Heart right ventricle (tissue), 16 donors: ENCODE measurements at places on chromosomes 7 and 10. TPM values are rescaled to one million over a fixed set of nuclear protein-coding genes. Genes with fewer than 3 reads are reported as not detected.

DNA sequence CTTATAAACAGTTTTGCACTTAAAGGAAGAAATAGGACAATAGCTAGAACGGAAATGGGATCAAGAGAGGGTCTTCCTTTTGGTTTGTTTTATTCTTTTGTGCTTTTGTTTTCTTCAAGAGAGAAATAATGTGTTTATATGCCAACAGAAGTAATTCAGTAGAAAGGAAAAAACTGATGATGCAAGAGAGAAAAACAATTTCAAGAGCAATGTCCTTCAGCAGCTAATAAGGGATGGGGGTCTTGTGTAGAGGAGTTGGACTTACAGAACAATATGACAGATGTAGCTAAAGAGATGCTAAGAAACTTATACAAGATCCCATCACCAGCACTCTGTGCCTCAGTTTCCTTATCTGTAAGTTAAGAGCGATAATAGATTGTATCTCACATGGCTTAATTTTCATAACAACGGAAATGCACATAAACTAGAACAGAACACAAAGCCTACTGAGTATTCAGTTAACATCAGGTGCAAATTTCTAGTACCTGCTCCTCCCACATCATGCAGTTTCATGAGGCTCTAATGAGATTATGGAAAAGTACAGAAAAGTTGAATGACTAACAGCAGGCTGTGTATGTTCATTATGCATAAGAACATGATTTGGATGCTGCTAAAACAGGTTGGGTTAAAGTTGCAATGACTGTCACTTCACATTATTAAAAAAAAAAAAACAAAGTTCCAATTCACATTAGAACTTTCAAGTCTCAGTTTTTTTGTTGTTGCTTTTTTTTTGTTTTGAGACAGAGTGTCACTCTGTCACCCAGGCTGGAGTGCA lies 17.2 kb downstream of the HERPUD2 start:
- DNase-seq, result no peak

- no peak for DNase-seq
These were observed 244.3 kb downstream of the MTERF1 start for GRCh38 chr7:91636129-91636724.

GRCh38 chr7:121228779-121229178 lies 100.0 kb upstream of the WNT16 start:
- no peak for DNase-seq

The PNLIP gene
- total RNA-seq, result not detected

GRCh38 chr10:117007080-117007479 lies 2.1 kb upstream of the SHTN1 start:
- no peak for DNase-seq

GRCh38 chr7:80722616-80723195 lies 84.3 kb downstream of the CD36 start:
- no peak for DNase-seq

The PPP1R3C gene
- 295 TPM for total RNA-seq

DNA sequence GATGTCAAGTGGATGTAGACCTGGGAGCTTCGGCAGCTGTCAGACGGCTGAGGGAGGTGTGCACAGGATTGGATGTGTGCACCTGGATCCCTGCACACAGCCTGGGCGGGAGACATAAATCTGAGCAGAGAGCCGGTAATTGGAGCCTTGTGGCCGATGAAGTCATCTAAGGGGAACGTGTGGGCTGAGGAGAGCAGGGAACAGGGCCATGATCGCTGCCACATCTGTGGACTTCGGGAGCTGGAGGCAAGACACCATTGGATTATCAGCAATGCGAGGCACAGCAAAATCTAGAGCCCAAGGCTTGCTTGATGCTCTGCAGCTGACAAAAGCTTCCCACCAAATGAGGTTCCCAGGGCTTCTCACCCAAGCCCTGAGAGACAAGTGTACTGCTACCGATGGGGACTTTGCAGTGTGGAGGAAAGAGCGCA lies 147.7 kb downstream of the PTPN20 start:
- DNase-seq, result no peak

GRCh38 chr10:118725886-118726500 lies 28.8 kb downstream of the CACUL1 start:
- DNase-seq, result no peak

The FKBP6 gene
- total RNA-seq, result not detected

GRCh38 chr10:117094856-117095255 lies 43.2 kb downstream of the VAX1 start:
- DNase-seq, result no peak

The CASD1 gene
- 24.7 TPM for total RNA-seq

DNA sequence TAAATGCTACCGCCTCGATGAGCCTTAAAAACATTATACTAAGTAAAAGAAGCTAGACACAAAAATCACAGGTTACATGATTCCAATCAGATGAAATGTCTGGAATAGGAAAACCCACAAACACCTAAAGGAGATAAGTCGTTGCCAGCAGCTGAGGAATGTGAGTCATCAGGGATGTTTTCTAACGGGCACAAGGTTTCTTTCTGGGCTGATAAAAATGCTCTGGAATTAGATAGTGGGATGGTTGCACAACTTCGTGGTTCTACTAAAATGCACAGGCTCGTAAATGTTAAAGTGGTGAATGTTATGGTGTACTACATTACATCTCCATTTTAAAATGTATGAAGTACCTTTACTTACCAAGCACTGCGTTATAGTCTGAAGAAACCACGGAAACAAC lies 9.7 kb downstream of the ABLIM1 start:
- no peak for DNase-seq

GRCh38 chr7:105325216-105325904 lies 63.4 kb downstream of the SRPK2 start:
- DNase-seq, result no peak

DNA sequence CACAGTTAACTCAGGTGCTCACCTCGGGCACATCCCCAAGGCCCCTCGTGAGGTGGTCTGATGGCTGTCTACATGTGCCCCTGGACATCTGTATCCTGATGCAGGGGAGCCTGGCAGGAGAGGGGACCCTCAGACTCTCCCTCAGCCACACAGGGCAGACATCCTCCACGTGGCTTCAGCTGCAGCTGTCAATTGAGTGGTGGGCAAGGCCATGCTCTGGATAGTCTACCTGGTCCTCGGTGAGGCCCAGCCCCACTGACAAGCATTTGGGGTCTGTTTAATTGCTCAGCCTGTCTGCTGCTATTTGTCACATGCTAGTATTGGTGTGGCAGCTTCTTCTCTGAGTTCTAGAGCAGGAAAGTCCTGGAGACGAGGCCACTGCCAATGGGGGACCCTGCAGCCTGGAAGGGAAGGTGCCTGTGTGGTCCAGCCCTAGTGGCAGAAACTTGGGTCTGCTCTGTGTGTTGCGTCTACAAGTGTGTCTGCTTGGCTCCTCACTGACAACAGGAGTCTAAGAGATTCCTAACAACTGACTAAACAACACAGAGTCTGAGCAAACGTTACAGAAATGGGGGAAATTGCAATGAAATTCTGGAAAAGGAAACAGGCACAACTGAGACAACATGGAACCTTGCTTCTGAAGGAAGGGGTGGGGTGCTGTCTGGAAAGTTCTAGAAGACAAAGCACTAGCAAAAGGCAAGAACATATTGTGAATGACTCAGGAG lies 59.3 kb upstream of the IGFBP3 start:
- no peak for DNase-seq

The C10orf71 gene
- 100 TPM for total RNA-seq

The APBB1IP gene
- 1.6 TPM for total RNA-seq

DNA sequence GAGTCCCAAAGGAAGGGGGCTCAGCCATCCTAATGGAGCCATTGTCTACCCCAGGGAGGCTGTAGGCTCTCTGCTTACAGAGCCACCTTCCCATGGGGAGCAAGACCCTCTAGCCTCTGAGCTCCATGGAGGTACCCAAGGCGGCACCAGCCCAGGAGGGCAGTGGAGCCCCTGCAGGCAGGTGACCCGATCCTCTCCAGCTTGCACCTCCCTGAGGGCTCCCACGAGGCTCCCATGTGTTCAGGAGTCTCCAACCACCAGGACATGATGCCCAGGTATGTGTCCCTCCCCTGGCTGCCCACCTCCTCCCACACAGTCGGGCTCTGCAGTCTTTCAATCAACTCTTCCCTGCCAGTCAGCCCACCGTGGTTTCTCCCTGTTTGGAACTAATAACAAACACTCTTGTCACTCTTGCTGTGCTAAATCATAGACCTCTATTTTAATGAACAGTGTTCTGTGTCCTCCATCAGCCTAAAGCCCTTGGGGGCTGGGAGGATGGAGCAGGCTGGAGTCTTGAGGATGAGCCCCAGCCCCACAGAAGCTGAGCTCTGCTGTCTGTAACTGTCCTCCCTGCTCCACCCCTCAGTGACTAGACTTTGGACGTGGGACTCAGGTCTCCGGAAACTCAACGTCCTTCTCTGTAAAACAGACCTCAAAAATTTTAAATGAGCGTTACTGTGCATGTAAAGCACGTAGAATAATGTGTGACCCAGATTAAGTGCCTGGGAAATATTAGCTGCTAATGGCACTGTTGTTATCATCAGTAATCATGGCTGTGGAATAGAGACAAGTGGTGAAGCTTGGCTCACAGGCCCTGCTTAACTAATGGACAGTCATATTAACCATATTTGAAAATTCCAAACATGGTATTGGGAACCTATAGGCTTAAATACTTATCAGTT lies 298.9 kb downstream of the WDR37 start:
- DNase-seq, result no peak

GRCh38 chr10:103557455-103557854 lies 64.0 kb downstream of the NEURL1 start:
- no peak for DNase-seq

The ELMO1 gene
- 15.1 TPM for total RNA-seq

The PNLIPRP3 gene
- not detected for total RNA-seq

The CRTAC1 gene
- 1.2 TPM for total RNA-seq

GRCh38 chr7:21656081-21656480 lies 113.2 kb downstream of the DNAH11 start:
- DNase-seq, result no peak

DNA sequence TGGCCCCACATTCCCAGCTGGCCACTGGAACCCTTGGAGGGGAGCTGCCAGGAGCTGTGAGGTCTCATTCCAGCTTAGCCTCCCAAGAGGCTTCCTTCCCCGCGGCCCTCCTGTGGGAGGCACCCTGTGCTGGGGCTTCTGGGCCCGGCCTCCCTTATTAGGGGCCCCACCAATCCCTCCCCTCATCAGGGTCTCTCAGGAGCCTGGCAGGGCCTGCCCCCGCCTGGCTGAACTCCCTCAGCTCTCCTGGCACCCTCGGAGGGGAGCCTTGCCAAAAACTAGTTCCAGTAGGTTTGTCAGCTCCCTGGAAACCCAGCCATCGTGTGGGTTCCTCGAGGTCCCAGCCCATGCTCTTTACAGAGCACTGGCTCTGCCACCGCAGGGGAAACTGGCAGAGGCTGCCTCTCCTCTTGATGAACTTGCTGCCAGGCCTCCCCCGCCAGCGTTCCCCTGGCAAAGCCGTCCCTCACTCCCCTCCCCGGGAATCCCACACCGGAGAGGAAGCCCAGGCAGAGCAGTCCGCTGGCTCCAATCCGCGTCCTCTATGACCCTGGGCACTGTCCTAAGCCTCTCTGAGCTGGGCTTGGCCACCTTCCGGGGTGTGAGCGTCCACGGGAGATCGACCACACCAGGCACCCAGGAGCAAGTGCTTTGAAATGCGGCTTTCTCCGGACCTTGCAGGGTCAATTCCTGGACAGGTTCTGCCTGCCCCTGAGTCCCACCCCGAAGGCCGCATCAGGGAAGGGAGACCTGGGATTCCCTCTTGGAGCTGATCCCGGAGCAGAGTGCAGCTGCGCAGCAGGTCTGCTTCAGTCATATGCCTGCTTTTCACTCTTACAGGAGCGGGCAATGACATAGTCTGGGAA lies 139.8 kb downstream of the ARHGAP22 start:
- peak; percentile 64 for DNase-seq

DNA sequence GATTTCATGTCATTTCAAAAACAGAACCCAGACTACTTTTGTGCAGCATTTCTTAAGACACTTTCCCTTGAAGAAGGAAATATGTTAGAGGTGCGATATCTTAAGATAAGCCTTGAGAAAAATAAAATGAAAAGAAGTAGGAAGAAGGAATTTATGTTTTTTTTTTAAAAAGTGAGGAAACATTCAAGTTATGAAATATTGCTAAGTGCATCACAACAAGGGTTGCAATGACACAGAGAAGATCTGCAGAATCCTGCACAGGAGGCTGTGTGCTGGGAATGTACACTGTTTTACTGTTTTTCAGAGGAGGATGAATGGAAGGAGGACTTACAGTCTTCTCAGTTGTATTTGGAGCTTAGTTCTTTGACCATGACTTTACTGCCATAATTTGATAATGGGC lies 79.8 kb upstream of the NME8 start:
- DNase-seq, result no peak

GRCh38 chr10:24929056-24929544 lies 23.3 kb downstream of the PRTFDC1 start:
- DNase-seq, result no peak

The NPY gene
- total RNA-seq, result not detected

DNA sequence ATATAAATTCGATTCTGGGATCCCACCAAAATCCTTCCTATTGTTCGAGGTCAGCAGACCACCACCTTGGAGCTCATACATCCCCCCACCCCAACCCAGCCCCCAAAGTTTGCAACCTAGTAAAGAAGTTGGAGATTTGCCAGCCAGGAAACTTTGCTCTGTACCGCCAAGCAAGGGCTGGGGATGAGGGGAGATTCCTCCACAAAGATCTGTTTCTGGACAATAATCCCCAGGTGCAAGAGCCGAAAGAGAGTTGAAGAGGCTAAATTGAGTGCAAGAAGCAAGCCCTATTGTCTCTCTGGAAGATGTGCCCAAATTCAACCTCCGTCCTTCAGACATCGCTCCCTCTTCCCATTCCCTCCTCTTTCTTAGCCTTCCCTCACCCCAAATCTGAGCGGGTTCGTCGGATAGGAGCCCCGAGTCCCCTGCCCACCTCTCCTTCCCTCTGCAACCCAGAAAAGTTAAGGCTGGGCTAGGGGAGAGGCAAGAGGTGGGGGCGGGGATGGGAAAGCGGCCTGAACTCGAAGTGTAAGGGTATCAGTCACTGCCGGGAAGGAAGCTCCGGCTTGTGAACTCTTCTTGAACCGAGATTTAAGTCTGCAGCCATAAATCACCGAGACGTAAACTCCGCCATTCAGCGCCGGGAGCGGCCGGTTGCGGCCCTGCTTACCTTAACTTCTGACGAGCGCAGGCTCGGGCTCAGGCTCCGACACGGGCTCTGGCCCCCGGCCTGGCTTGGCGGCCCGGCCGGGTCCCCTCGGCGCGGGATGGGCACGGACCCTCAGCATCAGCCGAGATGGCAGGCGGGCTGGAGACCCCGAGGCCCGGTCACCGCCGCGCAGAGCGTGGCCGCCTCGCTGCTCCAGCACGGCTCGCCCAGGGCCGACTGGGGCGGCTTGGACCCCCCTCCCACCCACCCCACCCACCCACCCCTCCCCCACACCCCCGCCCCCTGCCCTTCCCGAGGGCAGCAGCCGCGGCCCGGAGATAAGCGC lies 10.8 kb upstream of the HOXA2 start:
- no peak for DNase-seq

- DNase-seq, result no peak
These were observed 237.5 kb downstream of the CELF2 start for GRCh38 chr10:11255156-11255555.

The SMO gene
- total RNA-seq, result 5.3 TPM
